ENCODE measurements at places on chromosomes 4 and X. TPM values are rescaled to one million over a fixed set of nuclear protein-coding genes. Genes with fewer than 3 reads are reported as not detected.

GRCh38 chrX:22338740-22339139, 66.0 kb downstream of the CBLL2 start:
- no peak for DNase-seq

NSUN7 gene
- 15.9 TPM for total RNA-seq

- no peak for DNase-seq
These were observed 1.4 kb downstream of the TREX2 start for GRCh38 chrX:153444333-153445011.

GRCh38 chrX:133813971-133814370, 171.4 kb downstream of the GPC3 start:
- no peak for DNase-seq

DNA sequence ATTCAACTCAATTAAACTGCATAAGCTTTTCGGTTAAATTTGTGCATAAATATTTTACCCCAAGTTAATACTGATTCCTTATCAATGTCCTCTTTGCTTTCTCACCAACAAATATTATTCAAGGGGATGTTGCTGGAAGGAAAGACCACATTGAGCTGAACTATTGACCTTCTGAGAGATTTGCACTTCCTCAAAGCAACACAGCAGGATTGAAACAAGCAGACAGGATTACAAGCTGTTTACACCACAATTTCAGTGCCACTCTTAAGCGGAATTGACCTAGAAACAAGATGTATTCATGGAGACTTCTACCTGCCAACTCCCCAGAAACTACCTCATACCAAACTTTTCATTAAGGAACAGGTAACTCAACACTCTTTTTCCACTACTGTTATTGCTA, 96.5 kb upstream of the DUSP21 start:
- DNase-seq: no peak

GRCh38 chr4:89788206-89789072, 48.5 kb downstream of the SNCA start:
- no peak for DNase-seq

- no peak for DNase-seq
These were observed 400.2 kb downstream of the MID1IP1 start for GRCh38 chrX:39201305-39201990.

FABP2 gene
- total RNA-seq: not detected

DNA sequence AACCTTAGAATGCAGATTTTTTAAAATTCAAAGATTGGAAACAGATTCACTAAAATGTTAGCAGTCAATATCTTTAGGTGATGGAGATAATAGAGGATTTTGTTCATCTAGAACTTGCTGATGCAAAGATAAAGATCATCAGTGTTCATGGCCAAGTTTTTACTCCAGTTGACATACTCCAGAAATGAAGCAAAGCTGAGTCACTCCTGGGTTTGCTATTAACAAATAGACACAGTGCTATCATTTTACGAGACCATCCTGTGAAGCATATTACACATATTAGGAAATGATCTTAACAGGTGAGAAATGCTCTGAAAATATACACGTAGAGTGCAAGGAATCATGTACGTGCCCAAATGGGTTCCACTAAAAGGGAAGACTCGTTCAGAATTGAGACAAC, 170.6 kb upstream of the FAM9B start:
- no peak for DNase-seq

RNF150 gene
- total RNA-seq: 3.7 TPM

Measured in H9 (cell line).